ENCODE measurements at places on chromosomes 2 and 18. TPM values are rescaled to one million over a fixed set of nuclear protein-coding genes. Genes with fewer than 3 reads are reported as not detected.

SOWAHC gene
- polyA plus RNA-seq: 1.0 TPM

PROM2 gene
- 0.39 TPM for polyA plus RNA-seq

TSGA10 gene
- polyA plus RNA-seq: 0.05 TPM

CROCC2 gene
- not detected for polyA plus RNA-seq

CHN1 gene
- polyA plus RNA-seq: 20.1 TPM

VWC2L gene
- polyA plus RNA-seq: not detected

SCN2A gene
- polyA plus RNA-seq: not detected

- H3K27ac ChIP-seq: no peak overlapping the region
- H3K36me3 ChIP-seq: no peaks in the 10 kb centered on the region
- H3K4me1 ChIP-seq: no peaks in the 10 kb centered on the region
- no peak overlapping the region for H3K4me3 ChIP-seq
These were observed 134.2 kb downstream of the FOXI3 start for GRCh38 chr2:88318071-88318955.

- H3K27ac ChIP-seq: no peak overlapping the region
- no peak overlapping the region for H3K4me3 ChIP-seq
- H3K27me3 ChIP-seq: no peaks in the 10 kb centered on the region
- H3K36me3 ChIP-seq: no peaks in the 10 kb centered on the region
- H3K4me1 ChIP-seq: peaks cover 15% of the 10 kb centered on the region
- no peak for DNase-seq
These were observed 62.7 kb upstream of the GALNT5 start for GRCh38 chr2:157194844-157195243.

- peaks cover 13% of the 10 kb centered on the region for H3K4me1 ChIP-seq
- no peak overlapping the region for H3K4me3 ChIP-seq
- no peaks in the 10 kb centered on the region for H3K36me3 ChIP-seq
- no peaks in the 10 kb centered on the region for H3K27me3 ChIP-seq
- DNase-seq: no peak
- H3K27ac ChIP-seq: no peak overlapping the region
These were observed 21.7 kb downstream of the COX7A2L start for GRCh38 chr2:42339191-42339912.

DNA sequence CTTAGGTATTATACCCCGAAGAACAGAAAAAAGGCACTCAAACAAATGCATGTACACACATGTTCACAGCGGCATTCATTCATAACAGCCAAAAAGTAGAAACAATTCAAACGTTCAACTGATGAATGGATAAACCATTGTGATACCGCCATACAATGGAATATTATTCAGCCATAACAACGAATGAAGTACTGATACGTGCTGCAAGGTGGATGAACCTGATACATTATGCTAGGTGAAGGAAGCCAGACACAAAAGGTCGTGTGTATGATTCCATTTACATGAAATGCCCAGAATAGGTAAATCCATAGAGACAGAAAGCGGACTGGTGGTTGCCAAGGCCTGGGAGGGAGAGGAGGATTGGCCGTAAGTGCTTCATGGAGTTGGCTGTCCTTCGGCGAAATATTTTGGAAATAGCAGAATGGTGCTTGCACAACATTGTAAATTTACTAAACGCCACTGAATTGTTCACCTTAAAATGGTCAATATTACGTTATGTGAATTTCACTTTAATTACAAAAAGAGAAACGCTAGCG is 750 bp upstream of the RMP24 start:
- H3K27ac ChIP-seq: peak overlapping the region; percentile 9
- peaks cover 7% of the 10 kb centered on the region for H3K36me3 ChIP-seq
- no peak for DNase-seq

GRCh38 chr18:23563377-23564043 is 22.8 kb downstream of the NPC1 start:
- H3K36me3 ChIP-seq: peaks cover 9% of the 10 kb centered on the region
- H3K27ac ChIP-seq: no peak overlapping the region
- DNase-seq: no peak
- no peaks in the 10 kb centered on the region for H3K27me3 ChIP-seq
- H3K4me1 ChIP-seq: no peaks in the 10 kb centered on the region

DNA sequence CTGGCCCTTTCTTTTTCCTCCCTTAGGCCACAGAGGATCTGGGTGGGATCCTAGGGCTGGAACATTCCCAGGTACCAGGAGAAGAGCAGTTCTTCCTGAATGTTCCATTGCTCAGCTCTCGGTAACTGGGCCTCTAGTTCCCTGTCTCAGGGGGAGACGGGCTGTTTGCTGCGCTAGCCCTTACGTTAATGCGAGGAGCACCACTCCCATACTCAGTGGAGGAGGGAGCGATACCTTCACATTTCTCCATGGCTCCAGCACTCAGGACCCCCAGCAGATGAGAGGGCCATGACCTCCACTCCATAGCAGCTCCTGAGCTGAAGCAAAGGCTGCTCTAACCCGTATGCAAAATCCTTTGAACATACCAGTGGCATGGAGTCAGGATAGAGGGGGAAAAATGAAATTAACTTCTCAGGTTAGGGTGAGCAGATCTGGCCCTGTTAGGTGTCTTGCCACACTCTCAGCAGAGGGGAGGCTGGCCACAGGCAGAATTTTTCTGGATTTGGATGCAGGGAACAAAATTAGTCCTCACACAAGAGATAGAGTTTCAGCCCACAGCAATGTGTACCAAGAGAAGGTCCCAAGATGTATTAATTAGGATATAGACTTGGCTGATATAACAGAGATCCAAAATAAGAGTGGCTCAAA is 206.7 kb downstream of the ZFP36L2 start:
- H3K27ac ChIP-seq: no peak overlapping the region
- H3K27me3 ChIP-seq: peaks cover 1% of the 10 kb centered on the region
- no peaks in the 10 kb centered on the region for H3K36me3 ChIP-seq
- H3K4me1 ChIP-seq: no peaks in the 10 kb centered on the region

DNA sequence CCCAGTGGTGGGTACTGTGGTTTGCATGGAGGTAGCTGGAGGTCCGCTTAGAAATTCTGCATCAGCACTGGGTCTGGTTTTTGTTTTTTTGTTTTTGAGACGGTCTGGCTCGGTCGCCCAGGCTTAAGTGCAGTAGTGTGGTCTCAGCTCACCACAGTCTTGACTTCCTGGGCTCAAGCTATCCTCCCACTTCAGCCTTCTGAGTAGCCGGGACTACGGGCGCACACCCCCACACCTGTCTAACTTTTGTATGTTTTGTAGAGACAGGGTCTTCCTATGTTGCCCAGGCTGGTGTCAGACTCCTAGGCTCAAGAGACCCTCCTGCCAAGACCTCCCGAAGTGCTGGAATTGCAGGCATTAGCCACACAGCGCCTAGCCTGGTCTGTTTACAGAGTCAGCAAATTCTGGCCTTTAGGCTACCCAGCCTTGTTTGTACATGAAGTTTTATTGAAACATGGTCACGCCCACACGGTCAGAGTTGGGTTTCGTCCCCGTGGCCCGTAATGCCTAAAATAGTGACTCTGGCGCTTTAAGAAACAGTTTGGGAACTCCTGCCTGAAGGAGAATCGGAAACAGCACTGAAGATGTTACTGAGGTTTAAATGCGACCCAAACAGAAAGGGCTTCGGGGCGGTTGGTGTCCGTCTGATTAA is 32.7 kb downstream of the CTDP1 start:
- H3K36me3 ChIP-seq: peaks cover 9% of the 10 kb centered on the region
- H3K4me1 ChIP-seq: no peaks in the 10 kb centered on the region
- no peak for DNase-seq
- no peak overlapping the region for H3K27ac ChIP-seq

DNA sequence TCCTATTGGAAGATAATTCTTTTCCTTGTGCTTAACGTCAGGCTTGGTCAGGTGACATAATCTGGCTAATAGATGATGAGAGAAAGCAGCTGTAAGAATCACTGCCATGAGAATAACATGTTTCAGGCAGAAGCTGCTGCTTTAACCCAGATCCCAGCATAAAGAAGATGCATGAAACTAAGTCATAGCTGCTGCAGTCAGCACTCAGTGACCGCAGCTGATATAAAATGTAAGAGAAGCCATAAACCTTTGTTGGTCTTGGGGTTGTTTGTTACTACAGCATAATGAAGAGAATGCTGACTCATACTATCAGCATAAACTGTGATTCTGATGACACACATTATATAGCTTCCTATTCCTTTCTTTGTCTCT is 274.3 kb upstream of the TRIB2 start:
- H3K27ac ChIP-seq: peak overlapping the region; percentile 15
- DNase-seq: peak; percentile 58
- no peak overlapping the region for H3K4me3 ChIP-seq
- H3K4me1 ChIP-seq: no peaks in the 10 kb centered on the region
- H3K36me3 ChIP-seq: no peaks in the 10 kb centered on the region
- no peaks in the 10 kb centered on the region for H3K27me3 ChIP-seq

DNA sequence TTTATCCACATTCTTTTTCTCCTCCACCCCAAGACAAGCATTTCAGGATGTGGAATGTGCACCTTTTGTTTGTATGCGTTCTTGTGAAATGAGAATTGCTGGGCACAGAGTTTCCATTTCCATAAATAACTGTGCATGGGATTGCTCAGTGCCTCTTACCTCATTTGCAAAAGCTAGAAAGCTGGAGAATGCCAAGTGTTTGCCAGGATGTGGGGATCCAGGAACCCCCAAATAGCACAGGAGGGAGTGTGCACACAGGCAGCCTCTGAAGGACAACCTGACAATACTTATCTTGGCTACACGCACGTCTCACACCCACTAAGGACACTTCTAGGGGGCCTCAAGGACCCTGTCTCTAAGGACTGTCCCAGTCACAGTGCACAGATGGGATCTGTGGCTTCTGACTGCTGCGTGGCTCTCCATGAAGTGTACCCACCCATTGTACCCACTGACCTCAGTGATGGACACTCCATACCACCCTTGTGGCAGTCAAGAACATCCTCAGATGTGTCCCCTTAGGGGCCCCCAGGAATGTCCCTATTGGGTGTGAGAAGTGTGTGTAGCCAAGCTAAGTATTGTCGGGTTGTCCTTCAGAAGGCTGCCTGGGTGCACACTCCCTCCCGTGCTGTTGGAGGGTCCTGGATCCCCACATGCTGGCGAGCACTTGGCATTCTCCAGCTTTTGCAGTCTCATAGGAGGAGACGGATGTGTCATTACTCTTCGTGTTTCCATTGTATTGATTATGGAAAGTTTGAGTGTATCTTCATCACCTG is 38.4 kb downstream of the CAPN13 start:
- H3K36me3 ChIP-seq: no peaks in the 10 kb centered on the region
- H3K4me1 ChIP-seq: no peaks in the 10 kb centered on the region
- no peak for DNase-seq
- no peak overlapping the region for H3K27ac ChIP-seq

DNA sequence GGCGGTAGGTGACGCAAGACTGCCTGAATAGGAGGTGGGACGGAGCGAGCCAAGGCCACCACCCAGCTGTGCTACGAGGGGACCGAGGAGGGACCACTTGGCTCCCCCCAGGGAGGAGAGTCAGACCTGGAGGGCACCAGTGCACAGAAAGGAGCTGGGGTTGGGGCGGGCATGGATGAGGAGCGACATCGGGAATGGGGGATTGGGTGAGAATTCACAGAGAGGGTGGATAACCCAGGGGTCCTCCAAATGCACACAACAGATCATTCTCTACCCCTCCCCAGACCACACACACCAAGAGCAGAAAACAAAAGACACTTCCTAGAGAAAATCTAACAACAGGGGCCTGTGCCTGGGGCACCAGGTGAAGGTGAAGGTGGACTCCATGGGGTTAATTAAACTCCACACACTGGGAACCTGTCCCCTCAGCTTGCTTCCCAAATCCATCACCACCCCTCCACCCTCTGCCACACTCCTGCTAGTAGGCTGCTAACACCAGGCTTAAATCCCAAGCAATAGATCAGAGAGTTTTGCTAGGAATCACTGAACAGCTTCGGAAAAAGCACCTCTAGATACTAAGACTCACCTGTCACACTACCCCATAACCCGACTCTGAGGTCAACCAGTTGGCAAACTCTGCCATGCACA is 274.6 kb downstream of the EIPR1 start:
- H3K27ac ChIP-seq: no peak overlapping the region
- H3K4me1 ChIP-seq: no peaks in the 10 kb centered on the region
- no peak overlapping the region for H3K4me3 ChIP-seq
- H3K27me3 ChIP-seq: no peaks in the 10 kb centered on the region
- DNase-seq: no peak

DNA sequence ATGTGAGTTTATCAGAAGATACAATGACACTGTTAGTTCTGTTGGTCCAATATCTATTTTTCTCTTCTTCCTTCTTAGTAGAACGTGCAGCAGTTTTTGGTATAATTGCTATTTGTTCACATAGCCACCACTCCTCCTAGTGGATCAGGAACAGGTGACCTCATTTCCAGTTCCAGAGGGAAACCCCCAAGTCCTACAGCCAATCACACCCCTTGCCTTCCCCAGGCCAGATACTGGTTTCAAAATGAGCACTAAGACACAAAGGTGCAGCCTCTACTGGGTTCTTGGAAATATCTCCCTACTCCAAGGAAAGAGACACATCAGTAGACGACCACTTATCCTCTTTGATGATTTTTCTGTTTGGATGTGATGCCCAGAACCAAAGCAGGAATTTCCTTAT is 103.2 kb downstream of the TCF4 start:
- peaks cover 29% of the 10 kb centered on the region for H3K4me1 ChIP-seq
- H3K27me3 ChIP-seq: no peaks in the 10 kb centered on the region
- DNase-seq: no peak
- no peak overlapping the region for H3K4me3 ChIP-seq

GRCh38 chr2:128781585-128782385 is 463.1 kb upstream of the HS6ST1 start:
- H3K4me3 ChIP-seq: no peak overlapping the region
- H3K27me3 ChIP-seq: no peaks in the 10 kb centered on the region
- H3K36me3 ChIP-seq: no peaks in the 10 kb centered on the region
- no peak overlapping the region for H3K27ac ChIP-seq
- no peaks in the 10 kb centered on the region for H3K4me1 ChIP-seq
